Fibroblast of lung (primary cell): ENCODE measurements at places on chromosomes 5 and 9. TPM values are rescaled to one million over a fixed set of nuclear protein-coding genes. Genes with fewer than 3 reads are reported as not detected.

The PKD2L2 gene
- polyA plus RNA-seq = not detected in 2 replicates

The LCN12 gene
- 0.02 TPM in 1 of 2 replicates, not detected in the other for polyA plus RNA-seq

The SOHLH1 gene
- polyA plus RNA-seq = not detected in 2 replicates

The GFPT2 gene
- polyA plus RNA-seq = 6.1 and 24.7 TPM in 2 replicates

The BOD1 gene
- 60.7 and 69.1 TPM in 2 replicates for polyA plus RNA-seq

The PPP3R2 gene
- polyA plus RNA-seq = not detected in 2 replicates

The OLFM1 gene
- polyA plus RNA-seq = 2.0 and 7.6 TPM in 2 replicates

The PALM2AKAP2 gene
- polyA plus RNA-seq = 3.7 and 7.7 TPM in 2 replicates

The LTC4S gene
- polyA plus RNA-seq = 0.32 and 0.78 TPM in 2 replicates

The TXNDC8 gene
- not detected in 2 replicates for polyA plus RNA-seq

The PRDM9 gene
- not detected in 2 replicates for polyA plus RNA-seq

The TCERG1 gene
- polyA plus RNA-seq = 32.3 and 47.7 TPM in 2 replicates

The CCL28 gene
- polyA plus RNA-seq = 0.71 and 1.1 TPM in 2 replicates
